Pons (tissue), 1 donor: ENCODE measurements at places on chromosomes 13 and 19.
A peak's percentile ranks its signal among the peaks of the same experiment; 100 is the strongest.

DNA sequence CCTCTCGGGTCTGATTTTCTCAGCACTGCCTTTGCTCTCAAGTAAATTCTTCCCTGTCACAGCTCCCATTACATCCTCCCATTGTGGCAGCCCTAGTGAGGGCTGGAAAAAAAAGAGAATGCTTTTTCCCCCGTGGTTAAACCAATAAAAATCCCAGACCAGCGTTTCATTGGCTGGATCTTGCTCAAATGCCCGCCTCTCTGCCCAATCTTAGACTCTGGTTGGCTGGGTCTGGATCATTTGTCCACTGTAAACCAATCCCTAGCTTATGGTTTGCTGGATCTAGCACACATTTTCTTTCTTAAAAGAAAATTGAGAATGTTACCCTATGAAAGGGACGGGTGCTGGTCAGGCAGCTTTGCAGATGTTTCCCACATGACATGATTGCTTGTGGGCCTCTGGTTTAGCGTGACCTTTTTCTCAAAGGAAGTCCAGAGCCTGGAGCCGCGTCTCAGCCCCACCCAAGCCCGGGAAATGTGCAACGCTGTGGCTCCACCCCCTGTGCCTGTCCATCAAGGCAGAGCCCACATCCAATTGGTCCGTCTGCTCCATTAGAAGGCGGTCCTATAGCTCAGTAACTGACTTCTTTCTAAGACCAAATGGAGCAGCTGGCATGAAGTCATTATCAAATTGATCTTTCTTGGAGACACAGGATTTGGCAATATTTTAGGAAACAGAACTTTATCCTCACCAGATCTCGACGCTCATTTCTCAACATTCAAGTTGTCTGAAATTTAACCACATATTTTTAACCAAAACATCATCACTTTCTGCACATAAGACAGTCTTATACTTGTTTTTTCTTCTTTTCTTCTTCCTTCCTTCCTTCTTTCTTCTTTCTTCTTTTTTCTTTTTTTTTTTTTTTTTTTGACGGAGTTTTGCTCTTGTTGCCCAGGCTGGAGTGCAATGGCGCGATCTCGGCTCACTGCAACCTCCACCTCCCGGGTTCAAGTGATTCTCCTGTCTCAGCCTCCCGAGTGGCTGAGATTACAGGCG is 2.6 kb upstream of the MCEMP1 start:
- peak; percentile 8 for DNase-seq

GRCh38 chr13:40169476-40169875 is 497.0 kb downstream of the FOXO1 start:
- DNase-seq = no peak

DNA sequence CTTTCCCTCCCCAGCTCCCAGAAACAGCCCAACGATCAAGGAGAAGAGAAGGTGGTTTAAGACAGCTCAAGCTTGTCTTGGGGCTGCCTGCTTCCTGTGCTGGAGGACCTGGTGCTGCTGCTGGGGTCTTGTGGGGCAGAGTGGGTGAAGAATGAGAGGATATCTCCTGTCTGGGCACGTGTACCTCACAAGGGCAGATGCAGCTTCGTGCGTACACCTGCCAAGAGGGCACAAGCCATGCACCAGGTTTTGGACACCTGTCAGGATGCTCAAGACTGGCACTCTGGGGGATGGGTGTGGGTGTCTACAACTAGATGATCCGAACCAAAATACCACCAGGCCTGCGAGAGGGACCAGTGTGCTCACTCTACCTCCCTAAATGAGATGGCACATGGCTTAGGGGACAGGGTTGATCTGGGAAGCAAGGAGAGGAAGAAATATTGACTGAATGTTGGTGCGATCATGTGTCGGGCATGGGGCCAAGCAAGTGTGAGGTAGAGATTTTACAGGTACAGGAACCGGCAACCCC is 2.2 kb downstream of the CBY2 start:
- DNase-seq = no peak

DNA sequence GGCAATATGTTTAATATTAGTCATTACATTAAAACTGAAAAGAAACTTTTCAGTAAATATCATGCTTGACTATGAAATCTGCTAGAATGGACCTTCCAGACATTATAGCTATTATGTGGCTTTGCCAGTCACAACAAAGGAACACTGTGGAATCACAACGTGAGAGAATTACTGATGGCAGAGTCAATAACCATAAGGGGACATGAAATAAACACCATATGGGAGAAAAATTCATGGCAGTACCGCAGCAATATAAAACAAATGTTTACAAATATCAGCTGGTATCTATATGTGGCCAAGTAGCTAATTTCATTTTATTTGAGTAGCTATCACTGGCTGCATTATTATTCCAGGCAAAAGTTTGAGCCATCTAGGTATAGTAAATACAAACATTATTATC is 1818.6 kb downstream of the PCDH9 start:
- peak; percentile 7 for DNase-seq

GRCh38 chr13:41075034-41075433 is 13.7 kb downstream of the WBP4 start:
- peak; percentile 56 for DNase-seq

DNA sequence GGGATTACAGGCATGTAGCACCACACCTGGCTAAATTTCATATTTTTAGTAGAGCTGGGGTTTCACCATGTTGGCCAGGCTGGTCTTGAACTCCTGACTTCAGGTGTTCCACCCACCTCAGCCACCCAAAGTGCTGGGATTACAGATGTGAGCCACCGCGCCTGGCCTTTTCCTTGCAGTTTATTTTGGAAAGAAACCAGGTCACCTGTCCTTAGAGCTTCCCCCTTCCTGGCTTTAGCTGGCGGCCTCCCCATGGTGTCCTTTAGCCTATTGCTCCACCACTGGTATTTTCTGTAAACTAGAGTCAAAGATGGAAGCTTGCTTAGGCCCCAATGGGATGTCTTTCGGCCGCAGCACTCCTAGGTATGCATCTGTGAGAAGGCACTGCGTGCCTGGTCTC is 91.2 kb downstream of the DPF1 start:
- DNase-seq = no peak

DNA sequence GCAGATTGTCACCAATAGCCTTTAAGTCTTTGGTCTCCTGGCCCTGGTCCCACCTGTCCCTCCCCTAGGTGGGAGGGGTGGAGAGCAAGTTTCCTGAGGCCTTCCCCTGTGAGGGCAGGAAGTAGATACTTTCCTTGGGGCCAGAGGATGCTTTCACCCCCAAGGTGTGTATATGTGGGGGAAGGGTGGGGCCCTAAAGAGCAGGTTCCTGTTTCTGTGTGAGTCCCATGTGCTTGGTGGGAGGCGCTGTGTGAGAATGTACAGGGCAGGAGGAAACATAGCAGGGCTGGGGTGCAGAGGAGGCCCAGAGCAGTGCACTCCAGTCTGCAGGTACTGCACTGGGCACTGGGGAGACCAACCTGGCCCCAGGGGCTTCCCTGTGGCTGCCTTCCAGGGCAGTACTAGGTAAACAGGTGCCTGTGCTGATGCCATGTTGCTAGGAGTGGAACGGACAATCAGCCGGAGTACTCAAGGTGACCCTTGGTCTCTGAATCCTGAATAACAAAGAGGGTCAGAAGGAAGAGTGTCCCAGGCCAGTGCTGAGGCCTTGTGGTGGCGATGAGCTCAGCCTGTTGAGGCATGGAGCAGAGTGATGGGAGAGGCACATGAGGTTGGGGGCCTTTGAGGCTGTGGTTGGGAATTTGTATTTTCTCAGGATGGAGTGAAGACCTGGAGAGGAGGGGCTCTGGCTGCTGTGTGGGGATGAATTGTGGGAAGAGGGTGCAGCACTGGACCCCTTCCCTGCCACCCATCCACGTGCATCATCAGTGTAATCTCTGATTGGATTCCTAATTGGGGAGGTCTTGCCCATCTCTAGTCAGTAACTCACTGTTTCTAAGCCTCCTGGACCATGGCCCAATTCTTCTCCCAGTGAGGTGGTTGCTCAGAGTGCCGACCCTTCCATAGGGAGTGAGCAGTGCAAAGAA is 5.1 kb downstream of the EGLN2 start:
- DNase-seq = no peak

DNA sequence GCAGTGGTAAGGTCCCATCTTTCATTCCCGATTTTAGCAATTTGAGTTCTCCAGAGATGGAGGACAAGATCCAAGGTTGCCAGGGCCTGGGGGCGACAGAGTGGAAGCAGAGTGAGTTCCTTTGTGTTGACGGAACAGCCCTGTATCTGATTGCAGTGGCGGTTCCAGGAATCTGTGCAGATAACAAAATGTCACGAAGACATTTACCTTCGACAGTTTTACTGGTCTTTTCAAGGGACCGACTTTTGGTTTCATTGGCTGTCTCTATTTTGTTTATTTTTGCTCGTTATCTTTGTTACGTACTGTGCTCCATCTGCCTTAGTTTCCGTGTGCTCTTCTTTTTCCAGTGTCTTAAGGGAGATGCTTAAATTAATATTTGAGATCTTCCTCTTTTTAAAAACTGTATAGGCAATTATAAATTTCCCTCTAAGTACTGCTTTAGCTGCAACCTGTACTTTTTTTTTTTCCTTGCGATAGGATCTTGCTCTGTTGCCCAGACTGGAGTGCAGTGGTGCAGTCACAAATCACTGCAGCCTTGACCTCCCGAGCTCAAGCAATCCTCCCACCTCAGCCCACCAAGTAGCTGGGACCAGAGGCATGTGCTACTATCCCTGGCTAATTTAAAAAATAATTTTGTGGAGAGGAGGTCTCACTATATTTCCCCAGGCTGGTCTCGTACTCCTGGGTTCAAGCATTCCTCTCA is 23.2 kb downstream of the KDM4B start:
- no peak for DNase-seq

DNA sequence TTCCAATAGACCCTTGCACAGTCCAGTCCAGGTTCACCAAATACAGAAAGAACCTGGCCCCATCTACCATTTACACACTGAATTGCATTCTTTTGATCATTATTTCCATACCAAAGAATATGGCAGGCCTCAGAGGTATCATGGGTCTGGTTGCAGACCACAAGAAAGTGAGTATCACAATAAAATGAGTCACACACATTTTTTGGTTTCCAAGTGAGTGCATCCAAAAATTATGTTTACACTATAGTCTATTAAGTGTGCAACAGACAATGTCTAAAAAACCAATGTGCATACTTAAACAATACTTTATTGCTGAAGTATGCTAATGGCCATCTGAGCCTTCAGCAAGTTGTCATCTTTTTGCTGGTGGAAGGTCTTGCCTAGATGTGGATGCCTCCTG is 105.3 kb downstream of the SPACA7 start:
- no peak for DNase-seq

- DNase-seq = no peak
Measured at GRCh38 chr13:113365583-113365970, 1.6 kb upstream of the GRTP1 start.

DNA sequence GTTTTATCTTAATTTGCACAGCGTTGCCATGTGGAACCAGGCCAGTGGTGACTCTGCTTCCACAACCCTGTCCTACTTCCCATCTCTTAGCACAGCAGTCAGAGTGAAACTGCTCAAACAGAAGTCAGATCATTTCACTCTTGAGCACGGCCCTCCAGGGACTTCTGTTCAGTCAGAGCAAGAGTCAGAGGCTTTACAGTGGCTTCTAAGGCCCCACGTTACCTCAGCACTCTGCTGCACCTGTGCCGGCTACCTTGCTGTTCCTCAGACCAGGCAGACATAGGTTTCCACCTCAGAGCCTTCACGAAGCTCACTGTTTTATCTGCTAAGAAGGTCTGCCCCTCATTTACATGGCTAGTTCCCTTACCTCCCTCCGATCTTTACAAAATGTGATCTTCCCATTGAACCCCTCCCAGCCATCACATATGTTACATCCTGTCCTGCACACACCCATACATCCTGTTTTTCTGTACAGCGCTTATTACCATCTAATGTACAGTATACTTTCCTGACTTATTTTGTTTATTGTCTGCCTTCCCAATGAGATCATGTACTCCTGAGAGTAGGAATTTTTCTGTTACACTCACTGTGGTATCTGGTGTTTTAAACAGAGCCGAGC is 41.6 kb downstream of the TM9SF2 start:
- DNase-seq = peak; percentile 67

DNA sequence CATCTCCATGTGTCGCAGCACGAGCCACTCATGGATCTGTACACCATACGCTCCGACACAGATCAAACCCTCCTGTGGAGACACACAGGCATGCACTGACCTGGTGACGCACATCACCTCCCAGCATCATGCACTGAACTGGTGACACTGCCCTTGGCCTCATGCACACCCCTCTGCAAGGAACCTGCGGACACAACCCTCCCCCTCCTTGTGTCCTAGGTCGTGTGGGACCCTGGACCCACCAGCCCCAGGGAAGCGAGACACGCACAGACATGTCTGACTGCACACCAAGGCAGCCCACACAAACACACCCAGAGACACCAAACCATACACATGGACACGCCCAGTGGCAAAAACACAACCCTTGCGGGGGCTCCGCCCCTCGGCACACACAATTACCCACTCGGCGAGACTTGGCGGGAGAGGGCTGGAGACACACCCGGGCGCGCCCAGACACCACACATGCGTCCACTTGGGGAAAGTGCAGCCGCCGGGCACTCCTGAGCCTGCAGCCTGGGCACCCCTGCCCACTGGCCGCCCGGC is 2.0 kb upstream of the KCNN4 start:
- no peak for DNase-seq

- DNase-seq = no peak
Measured at GRCh38 chr19:42122691-42123607, 9.3 kb downstream of the POU2F2 start.

DNA sequence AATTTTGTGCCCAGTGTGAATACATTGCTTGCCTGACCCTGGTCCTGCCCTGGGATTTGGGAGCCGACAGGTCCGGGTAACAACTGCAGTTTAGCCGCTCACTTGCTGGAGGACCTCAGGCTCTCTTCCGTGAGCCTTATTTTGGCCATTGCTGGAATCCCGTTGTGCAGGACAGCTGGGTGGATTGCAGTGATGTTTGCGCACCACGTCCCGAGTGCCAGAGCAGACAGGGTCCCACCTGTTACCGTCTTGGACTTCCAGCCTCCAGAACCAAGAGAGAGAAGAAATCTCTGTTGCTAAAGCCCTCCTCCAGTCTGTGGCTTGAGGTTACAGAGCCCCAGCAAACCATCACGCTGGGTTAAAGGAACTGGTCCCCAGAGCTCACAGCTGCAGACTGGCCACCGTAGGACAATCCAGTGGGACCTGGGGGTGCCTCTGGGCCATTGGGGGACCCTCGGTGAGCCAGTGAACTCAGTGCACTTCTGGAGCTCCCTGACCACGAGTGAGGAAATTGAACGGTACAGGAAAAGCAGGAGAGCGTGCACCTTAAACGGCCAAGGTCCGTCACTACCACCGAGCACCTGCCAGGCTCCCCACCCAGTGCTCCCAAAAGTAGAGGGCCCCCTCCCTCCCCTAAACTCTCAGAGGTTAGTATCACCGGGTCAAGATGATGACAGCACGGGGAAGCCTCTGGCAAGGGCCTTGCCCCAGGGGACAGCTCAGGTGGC is 92.9 kb downstream of the GNG7 start:
- DNase-seq = no peak
